ENCODE measurements at places on chromosomes 1 and 21.

DNA sequence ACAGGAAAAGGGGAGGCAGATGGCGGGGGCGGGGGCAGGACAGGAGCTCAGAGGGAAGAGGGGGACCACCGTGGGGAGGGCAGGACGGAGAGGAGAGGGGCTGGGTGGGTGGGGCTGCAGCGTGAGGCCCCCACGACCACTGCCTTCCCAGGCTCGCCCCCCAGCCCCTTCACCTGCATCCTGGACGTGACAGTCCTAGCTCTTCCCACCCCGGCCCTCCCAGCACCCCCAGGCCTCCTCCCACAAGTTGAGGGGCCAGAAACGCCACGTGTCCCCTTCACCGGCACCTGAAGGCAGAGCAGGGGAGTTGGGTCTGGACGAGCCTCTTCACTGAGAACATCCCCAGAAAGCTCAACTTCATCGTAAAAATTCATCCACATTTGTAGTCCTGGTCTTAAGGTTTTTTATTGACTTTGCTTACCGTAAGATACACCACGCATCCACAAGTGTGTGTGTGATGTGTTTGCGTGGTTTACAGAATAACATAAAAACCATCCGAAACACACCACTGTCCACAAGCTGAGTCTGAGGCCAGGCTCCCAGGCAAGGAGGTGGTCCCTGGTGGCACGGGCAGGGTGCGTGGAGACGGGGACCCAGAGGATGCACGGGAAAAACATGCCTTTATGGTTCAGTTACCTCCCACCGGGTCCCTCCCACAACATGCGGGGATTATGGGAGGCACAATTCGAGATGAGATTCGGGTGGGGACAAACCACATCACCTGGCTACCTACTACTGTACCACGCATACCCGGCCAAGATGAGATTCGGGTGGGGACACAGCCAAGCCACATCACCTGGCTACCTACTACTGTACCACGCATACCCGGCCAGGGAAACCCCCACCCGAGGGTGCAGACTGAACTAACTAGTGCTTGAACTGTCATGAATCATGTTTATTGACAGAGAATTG lies 13.9 kb upstream of the COL18A1 start:
- DNase-seq = no peak

DNA sequence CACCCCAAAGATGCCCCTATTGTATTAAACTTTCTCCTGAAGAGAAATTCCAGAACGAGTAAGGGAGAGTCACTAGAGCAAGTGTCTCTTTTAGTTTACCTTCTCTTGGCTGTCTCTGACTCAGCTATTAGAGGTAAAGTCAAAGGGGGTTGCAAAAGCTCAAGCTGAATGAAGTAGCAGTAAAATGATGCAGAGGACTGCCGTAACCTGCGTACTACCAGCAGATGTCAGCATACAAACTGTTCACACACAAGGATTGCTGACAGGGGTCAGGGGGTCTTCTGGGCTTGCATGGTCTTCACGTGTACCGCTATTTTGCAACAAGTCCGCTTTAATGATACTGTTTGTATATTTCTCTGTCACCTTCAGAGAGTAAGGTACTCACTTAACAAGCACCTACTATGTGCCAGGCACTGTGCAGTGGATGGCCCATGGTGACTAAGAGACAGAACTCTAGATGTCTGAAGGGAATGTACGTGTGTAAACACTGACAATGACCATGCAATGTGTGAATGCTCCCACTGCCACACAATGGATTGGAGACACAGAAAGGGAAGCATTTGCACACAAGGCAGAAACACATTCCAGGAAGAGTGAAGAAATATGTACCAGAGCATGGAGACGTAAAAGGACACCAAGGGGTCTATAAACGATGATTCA lies 34.9 kb downstream of the CHML start:
- peak; percentile 58 for DNase-seq

DNA sequence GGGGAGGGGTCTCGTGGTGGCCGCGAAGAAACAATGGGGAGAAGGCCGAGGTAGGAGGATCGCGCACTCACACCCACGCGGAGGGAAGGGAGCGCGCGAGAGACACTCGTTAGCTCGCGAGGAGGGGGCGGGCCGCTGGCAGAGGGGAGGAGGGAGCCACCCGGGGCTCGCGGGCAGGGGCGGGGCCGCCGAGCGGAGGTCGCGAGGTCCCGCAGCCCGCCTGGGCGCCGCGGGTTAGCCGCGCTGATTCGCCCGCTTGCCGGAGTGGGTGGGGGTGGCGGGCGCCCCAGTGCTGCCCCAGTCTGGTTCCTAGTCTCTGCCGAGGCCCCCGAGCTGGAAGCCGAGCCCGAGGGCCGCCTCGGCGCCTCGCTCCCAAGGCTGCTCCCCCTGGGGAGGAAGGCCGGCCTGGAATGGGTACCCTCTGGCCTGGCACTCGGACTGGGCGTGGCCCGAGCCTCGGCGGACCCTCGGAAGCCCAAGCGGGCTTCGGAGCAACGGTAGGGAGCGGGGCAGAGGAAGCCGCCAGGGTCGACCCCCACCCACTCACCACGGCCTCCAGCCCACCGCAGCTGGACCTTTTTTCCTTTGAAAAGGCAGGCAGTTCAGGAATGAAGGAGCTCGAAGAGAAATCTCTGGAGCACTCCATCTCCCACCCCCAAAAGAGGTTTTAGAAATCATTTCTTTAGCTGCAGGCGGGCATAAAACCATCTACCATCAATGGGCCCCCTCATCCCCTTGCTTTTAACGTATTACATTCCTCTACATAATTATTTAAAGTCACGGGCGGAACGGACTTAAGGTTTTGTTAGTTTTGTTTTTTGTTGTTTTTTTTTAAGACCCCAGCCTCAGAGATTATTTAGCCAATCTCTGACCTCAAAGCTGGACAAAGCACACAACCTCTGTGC lies 722 bp upstream of the TUT4 start:
- peak; percentile 85 for DNase-seq

DNA sequence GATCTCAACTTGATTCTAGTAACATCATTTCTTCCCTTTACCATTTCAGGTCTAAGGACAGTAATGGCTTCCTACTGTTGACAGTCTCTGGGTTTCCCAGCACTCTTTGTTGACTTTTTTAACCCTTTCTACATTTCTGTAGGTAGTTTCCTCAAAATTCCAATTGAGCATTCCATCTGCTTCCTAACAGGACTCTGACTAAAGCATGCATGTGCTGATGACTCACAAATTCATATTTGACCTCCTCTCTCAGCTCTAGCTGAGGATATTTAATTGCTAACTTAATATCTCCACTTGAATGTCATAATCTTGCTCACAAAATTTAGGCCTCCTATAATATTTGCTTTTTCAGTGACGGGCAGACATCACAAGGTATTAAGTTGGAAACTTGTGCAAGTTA lies 93.3 kb upstream of the ZNHIT6 start:
- peak; percentile 11 for DNase-seq

DNA sequence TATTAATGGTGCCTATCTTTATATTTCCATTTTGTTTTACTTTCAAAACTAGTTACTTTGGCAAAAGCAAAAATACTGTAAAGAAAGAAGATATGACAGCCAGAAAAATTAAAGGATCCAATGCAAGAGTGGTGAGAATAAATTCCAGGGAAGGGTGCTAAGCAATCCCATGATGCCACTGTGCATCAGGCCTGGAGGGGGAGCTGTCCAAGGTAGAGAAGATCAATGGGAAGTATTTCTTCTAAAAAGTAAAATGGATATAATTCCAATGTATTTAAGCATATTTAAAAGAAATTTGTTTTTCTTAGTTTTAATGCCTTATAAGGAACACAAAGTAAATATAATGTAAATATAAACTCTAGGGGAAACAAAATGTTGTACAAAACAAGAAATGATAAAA lies 1382.2 kb upstream of the B3GALT2 start:
- peak; percentile 34 for DNase-seq

DNA sequence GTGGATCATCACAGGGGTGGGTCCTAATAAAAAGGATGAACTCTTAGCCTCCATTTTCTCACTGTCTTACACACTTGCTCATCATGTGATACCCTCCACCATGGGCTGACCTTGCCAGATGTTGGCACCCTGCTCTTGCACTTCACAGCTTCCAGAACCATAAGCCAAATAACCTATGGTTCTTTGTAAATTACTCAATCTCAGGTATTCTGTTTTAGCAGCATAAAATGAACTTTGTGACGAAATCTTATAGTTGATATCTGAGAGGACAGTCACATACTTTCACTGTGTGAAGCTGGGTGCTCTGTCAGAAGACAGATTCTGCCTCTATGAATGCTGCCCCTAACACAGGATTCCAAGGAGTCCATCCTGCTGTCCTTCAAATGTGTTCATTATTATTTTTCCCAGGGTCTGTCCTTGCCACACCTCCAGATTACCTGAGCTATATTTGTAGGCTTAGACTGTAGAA lies 13.8 kb downstream of the DUSP10 start:
- DNase-seq = no peak

DNA sequence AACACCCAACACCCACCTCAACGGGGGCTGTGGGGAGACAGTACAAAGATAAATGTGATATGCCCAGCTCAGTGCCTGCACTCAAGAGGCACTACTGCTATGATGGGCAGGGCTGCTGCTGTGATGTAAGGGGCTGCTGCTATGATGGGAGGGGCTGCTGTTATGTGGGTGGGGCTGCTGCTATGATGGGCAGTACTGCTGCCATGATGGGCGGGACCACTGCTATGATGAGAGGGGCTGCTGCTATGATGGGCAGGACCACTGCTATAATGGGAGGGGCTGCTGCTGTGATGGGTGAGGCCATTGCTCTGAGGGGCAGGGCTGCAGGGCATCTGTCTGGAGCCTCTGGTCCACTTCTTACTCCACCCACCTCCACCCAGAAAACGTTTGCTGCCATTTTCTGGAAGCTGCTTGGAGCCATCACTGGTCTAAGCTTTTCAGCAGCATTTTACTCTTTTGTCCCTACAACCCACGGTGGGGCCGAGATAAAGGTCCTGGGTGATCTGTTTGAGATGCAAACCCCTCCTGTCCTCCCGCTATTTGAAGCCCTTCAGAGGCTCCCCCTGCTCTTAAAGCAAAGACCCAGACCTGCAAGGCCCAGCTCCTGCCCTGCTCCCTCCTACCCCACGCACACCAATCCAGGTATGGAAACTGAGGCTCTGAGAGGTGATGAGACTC lies 656.9 kb downstream of the PTPRU start:
- DNase-seq = no peak

DNA sequence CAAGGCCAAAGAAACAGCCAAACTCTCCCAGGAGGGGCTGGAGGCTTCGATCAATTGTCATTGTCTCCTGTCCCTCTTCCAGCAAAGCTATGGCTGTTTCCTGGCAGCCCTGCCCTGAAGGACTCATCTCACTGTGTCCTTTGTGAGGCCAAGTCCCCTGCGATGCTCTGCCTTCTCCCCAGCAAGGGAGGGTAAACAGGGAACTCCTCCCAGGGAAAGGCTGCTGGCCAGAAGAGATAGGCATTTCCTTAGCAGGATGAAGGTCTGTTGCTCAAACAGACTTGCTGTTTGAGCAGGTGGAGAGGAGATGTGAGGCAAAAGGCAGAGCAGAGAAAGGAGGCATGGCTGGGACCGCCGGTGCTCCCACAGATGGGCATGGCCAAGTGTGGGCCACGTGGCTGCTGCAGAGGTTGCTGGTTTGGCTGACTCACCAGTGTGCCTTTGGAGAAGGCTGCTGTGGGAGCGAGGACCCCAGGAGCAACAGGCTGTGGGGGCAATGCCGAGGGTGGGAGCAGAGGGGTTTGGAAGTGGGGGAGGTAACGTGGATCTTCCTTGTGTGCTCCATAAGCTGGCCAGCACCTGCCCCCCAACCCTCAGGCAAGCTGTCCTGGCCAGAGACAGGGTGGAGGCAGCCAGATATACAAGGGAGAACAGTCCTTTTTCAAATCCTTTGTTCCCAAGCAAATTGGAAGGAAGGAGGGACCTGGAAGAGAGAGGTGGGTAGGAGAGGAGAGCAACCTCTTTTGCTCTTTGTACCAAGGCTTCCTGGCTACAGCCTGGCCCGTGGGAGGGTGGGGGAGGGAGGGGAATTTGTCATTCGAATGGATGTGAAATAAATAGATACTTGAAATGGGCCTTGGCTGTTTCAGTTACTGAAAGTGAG lies 449.8 kb downstream of the SIPA1L2 start:
- no peak for DNase-seq

Data from amniotic epithelial cell (primary cell).